Aorta (tissue), 5 donors: ENCODE measurements at places on chromosomes 2 and 18. TPM values are rescaled to one million over a fixed set of nuclear protein-coding genes. Genes with fewer than 3 reads are reported as not detected.

The FAM124B gene
- 4.8 TPM for total RNA-seq

The CLEC4F gene
- not detected for total RNA-seq

The REEP1 gene
- total RNA-seq, result 36.3 TPM

The TMEM198 gene
- 2.3 TPM for total RNA-seq

The MPP4 gene
- 0.30 TPM for total RNA-seq

The PCARE gene
- not detected for total RNA-seq

The GREB1 gene
- total RNA-seq, result 8.6 TPM

The CRYGD gene
- total RNA-seq, result not detected

The POTEI gene
- 0.26 TPM for total RNA-seq

The ECEL1 gene
- 7.2 TPM for total RNA-seq

The CEP192 gene
- 21.4 TPM for total RNA-seq

The FZD7 gene
- 19.0 TPM for total RNA-seq

The POTEF gene
- total RNA-seq, result 0.24 TPM

The TNFAIP6 gene
- 5.2 TPM for total RNA-seq

The CD302 gene
- total RNA-seq, result 71.2 TPM

The DUSP19 gene
- total RNA-seq, result 8.1 TPM

The SIGLEC15 gene
- total RNA-seq, result 0.91 TPM

The AOX1 gene
- total RNA-seq, result 64.5 TPM

The LBX2 gene
- 0.75 TPM for total RNA-seq

The CREG2 gene
- total RNA-seq, result 0.60 TPM

The NAT8 gene
- not detected for total RNA-seq
